ENCODE measurements at places on chromosomes 6 and 20.

- no peak for DNase-seq
These were observed 5.7 kb downstream of the CDC40 start for GRCh38 chr6:110185879-110186278.

GRCh38 chr20:51713213-51713598, 55.0 kb downstream of the ATP9A start:
- no peak for DNase-seq

GRCh38 chr6:46687619-46688097, at the start of gene TDRD6:
Gene TDRD6, plus strand, starts transcription at chr6:46687885. Its CDS starts 244 bp downstream, at chr6:46688129.
- no peak for DNase-seq

DNA sequence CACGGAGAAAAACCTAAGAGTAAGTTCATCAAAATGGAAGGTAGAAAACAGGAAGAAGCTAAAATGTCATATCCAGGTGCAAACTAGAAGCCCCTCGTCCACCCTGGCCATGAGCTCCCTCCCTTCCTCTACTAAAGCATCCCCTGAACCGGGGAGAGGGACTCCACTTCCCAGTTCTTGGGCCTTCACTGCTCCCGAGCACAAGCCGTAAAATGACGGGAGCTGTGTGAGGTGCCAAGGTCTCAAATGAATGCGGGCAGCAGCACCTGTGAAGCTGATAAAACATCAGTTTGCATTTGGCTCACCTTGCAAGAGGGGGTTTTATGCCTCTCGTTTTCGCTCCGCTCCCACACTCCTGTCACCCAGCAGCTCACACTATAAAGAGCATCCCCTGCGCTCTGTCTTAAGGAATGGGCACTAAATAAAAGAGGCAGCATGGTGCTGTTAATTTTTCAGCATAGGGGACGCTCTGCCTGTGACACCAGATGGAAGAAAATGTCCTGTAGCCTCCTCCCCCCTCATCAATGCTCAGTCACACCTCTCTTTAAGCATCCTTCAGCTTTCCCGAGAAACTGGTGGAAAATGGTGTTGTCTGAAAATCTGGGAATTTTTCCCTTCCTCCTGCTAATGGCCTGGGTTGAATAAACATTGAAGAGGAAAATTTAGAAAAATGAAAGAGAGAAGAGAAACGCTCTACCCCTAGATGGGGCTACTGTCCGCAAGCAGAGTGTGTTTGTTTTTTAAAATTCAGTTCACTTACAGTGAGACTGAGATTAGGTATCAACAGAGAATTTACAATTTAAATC, 563.0 kb upstream of the AGPAT4 start:
- DNase-seq = no peak

DNA sequence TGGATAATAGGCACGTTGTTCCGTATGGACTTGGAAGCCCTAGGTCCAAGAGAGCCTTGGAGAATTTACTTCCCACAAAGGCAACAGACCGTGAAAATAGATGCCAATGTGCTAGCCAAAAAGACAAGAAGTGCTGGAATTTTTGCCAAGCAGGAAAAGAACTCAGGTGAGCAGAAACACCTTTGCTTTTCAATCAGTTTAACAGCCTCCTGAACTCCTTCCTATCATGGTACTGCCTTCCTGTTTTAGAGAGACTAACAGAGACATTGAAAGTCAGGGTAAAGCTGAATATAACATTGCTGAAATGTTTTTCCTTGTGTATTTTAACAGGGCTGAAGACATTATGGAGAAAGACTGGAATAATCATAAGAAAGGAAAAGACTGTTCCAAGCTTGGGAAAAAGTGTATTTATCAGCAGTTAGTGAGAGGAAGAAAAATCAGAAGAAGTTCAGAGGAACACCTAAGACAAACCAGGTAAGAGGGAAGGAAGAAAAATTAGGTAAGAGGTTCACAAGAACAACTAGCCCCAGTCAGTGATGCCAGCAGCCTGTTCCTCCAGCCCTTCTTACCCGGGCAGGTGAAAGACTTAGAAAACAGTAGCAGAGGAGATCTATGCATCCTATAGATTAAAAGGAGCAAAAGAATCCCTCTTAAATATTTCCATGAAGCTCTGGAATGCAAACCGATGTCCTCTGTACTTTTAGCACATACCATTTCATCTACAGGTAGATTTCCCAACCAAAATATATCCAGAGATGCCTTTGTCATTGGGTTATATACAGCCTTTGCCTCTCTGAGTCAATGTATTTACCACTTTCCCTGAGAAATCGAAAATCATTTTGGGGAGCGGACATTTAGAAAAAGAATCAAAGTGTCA, 4.0 kb downstream of the EDN1 start:
- DNase-seq = no peak

DNA sequence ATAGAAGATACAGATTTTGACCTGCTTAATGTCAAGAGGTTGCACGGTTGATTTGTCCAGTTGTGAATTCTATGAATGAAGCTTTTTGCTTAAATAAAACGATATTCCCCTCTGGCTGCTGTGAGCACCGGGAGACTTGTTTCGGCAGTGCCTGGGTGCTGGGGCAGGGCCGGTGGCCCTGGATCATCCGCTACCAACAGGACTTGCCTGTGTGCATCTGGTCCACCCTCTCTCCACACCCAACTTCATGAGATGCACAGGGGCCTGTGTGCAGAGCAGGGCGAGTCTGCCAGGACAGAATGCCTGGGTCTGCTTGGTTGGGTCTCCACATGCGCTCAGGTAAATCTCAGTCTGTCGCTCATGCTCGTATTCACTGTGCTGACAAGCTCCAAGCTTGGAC, 65.5 kb downstream of the TSHZ2 start:
- no peak for DNase-seq

Data from stimulated activated naive B cell treated with anti-CD40 and anti-IgM and Interleukin-4, amounts not matched to agents 10 μg/mL and 1 μg/mL and 100 μg/mL, for 72 hours (primary cell).